ENCODE measurements at places on chromosomes 2 and 18.

DNA sequence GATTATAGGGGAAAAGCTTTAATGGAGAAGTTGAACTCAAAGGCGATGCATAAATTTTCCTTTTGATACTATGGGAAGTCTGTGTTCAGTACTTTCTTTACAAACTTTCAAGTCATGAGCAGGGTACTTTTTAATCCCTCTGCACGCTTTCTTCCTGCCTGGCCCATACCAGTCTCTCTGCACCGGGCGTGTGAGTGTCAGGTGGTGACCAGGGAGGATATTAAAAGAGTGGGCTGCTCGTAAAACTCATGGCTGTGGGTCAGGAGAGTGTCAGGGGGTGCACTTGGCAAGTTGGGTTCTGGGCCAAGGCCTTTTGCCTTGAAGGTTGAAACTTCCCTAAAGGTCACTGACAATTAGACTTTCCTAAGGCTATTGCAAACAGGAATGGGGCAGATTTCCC lies 367.8 kb downstream of the GPD2 start:
- DNase-seq, result no peak

DNA sequence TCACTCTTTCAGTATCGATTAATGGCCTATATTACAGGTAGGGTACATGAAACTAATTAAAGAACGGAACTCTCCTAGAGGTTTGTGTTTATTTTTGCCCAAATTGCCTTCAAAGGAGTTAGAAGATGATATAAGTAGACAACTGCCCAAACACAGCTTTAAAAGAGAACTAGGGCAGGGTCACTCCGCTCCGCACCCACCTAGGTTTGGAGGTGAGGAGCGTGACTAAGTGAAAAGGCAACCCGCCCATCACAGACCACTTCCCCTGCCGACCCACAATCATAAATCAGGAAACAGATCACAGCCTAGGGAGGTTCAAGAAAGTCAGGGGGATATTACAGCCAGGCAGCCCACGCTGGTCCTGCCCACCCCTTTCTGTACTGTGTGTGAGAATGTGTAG lies 166.7 kb downstream of the C1D start:
- DNase-seq, result no peak

DNA sequence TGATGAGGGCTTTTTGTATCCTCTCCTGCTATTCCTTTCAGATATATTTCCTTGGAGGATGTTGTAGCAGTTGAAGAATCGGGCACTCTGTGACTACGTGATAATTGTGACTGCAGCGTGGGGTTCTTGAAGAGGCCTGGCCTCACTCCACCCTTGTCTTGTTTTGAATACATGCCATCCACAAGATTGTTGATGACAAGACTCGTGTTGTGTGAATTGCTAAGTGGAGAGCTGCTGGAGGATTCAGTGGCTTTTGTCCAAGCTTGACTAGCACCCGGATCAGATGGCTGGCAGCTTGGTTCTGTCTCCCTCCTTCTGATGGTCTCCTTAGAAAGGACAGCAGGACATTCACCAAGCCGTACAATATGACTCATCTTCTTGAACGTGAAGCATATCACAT lies 146.9 kb downstream of the DAW1 start:
- DNase-seq, result no peak

DNA sequence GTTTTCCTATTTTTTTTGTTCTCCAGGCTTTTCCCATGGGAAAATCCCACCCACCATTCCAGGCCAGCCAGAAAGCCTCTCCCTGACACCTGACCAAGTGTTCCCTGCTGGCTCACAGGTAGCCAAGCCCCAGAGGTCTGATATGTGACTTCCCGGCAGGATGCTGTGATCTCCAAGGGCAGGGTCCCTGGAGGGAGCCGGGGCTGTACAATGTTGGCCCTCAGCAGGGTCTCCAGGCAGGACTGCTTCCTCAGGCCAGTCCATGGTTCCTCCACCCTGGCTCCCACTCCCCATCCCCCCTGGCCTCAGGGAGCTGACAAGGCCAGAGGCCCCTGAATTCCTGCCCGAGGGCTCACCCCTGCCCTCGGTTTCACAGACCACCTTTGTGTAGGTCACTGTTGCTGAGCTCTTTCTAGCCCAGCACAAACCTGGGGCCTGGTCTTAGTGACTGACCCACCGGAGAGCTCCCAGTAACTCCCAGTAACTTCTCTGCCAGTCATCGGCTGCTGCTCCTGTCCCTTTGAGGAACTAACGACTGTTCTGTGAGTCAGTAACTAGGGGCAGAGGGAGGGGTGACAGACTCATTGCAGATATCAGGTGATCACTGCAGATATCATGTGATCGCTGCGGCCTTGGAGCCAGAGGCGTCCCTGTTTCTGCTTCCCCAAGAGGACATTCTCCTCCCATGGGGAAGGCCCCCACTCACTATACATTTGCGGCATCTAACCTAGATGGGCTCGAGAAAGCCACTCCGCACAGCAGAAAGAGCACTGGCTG lies 38.7 kb downstream of the SDC1 start:
- peak; percentile 93 for DNase-seq

DNA sequence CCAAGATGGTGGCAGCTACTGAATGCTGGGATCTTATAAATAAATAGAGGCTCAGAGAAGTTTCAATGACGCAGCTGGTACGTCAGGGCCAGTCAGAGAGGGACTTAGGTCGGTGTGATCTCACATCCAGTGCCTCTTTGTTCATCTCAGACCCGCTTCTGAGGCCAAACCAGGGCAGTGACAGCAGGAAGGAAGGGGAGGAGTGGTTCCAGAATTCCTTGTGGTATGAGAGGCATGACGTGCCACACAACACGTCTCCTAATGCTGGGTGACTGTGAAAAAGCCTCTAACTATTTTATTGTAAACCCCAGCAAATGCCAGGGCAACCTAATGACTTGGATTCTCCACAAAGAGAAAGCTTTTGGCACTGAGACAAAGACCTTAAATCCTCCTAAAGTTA lies 423.3 kb downstream of the LPIN1 start:
- no peak for DNase-seq

GRCh38 chr2:182186132-182186735 lies 200.6 kb downstream of the PPP1R1C start:
- DNase-seq, result peak; percentile 56

GRCh38 chr2:79717364-79718007 lies 204.6 kb downstream of the CTNNA2 start:
- peak; percentile 27 for DNase-seq

GRCh38 chr18:49548229-49548636 lies 13.6 kb upstream of the LIPG start:
- peak; percentile 36 for DNase-seq

DNA sequence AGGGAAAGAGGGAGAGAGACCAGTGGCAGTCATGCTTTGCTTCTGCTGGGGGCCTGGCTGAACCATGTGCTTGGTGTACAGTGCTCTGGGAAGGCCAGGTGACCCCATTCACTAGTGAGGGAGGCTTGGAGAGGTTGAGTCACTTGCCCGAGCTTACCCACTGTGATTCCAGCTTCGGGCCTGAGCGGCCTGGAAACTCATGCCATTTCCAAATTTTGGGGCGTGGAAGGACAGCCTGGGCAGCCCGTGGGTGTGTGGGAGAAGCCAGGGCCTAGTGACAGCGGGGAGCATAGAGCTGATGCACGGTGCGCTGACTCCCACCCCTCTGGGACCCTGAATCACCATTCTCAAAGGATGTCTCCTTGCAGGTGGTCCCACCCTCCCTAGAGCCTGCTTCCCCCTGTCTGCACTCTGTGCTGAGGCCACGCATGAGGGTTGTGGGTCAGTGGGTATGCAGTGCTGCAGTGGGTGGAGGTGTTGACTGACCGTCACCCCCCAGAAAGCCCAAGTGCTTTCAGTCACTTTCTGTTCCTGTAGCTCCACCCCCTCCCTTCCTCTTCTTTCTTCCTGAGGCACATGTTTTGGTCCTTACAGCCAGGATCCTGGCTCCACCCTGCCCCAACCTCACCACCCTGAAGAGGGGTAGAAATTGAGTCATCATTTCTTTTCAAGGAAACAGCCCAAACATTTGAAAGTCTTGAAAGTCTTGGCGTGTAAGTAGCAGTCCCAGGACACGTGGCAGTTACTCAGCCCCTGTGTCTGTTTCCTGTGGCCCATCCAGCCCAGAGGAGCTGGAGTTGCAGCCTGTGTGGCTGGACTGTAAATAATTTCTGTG lies 69.3 kb upstream of the MCFD2 start:
- DNase-seq, result peak; percentile 96

All from PC-9 (cell line).